ENCODE measurements at places on chromosomes 1 and 21. TPM values are rescaled to one million over a fixed set of nuclear protein-coding genes. Genes with fewer than 3 reads are reported as not detected.

Gene OR2T35
- 0.30 TPM for total RNA-seq

GRCh38 chr1:192846950-192847349, 38.1 kb downstream of the RGS2 start:
- no peak for DNase-seq

- DNase-seq = no peak
Measured at GRCh38 chr1:163066686-163067085, 2.5 kb upstream of the RGS4 start.

- DNase-seq = no peak
Measured at GRCh38 chr1:10867914-10868598, 71.6 kb upstream of the CASZ1 start.

Gene CELA3A
- total RNA-seq = not detected

Gene KRTAP19-3
- total RNA-seq = not detected

Gene LELP1
- not detected for total RNA-seq
